SK-N-SH (cell line): ENCODE measurements at places on chromosomes 1 and 21. TPM values are rescaled to one million over a fixed set of nuclear protein-coding genes. Genes with fewer than 3 reads are reported as not detected.

- H3K4me3 ChIP-seq = no peak overlapping the region
- DNase-seq = peak; percentile 56
- no peaks in the 10 kb centered on the region for H3K27me3 ChIP-seq
- H3K36me3 ChIP-seq = no peaks in the 10 kb centered on the region
- peaks cover 24% of the 10 kb centered on the region; the same call in 1 of the 2 replicates for H3K4me1 ChIP-seq
Measured at GRCh38 chr1:36836196-36836883, 198.0 kb downstream of the GRIK3 start.

GRCh38 chr21:42461881-42462877 lies 33.8 kb downstream of the RSPH1 start:
- H3K27me3 ChIP-seq = no peaks in the 10 kb centered on the region
- no peak overlapping the region for H3K4me3 ChIP-seq
- H3K36me3 ChIP-seq = no peaks in the 10 kb centered on the region
- DNase-seq = no peak

DNA sequence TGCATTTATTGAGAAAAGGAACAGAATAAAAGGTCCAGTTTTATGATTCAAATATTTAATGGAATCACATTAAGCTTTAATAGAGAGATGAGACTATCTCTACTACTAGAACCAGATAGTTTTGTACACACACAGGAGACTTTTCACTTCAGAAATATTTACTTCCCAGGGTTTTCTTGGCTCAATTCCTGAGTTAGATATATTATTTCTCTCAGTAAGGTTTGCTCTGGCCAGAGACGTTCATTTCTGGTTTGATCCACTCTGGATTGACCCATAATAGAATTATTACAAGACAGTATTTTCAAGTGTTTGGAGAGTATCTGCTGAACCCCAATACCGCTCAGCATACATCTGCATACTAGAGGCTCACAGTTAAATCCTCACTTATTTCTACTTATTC lies 1.3 kb upstream of the RCOR3 start:
- H3K4me1 ChIP-seq = peaks cover 8% of the 10 kb centered on the region; the same call in 1 of the 2 replicates
- peak overlapping the region; percentile 100 for H3K27ac ChIP-seq
- H3K4me3 ChIP-seq = peak overlapping the region; percentile 72
- no peaks in the 10 kb centered on the region for H3K27me3 ChIP-seq

DNA sequence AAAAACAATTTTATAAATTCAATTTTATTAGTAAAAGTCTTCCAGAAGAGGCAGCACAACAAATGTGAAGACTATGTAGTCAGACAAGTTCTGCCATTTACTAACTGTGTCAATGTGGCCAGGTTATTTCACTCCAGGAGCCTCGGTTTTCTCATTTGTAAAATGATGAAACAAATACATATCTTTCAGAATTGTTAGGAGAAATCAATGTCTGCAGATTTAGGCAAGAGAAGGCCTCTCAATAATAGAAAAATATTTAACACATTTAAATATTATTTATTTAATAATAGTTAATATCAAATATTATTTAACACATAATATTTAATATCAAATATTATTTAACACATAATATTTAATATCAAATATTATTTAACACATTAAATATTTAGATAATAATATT lies 75.6 kb upstream of the PTGFR start:
- DNase-seq = no peak
- H3K36me3 ChIP-seq = no peaks in the 10 kb centered on the region
- no peak overlapping the region for H3K4me3 ChIP-seq
- no peak overlapping the region for H3K27ac ChIP-seq
- H3K4me1 ChIP-seq = peaks cover 17% of the 10 kb centered on the region; the same call in 1 of the 2 replicates

DNA sequence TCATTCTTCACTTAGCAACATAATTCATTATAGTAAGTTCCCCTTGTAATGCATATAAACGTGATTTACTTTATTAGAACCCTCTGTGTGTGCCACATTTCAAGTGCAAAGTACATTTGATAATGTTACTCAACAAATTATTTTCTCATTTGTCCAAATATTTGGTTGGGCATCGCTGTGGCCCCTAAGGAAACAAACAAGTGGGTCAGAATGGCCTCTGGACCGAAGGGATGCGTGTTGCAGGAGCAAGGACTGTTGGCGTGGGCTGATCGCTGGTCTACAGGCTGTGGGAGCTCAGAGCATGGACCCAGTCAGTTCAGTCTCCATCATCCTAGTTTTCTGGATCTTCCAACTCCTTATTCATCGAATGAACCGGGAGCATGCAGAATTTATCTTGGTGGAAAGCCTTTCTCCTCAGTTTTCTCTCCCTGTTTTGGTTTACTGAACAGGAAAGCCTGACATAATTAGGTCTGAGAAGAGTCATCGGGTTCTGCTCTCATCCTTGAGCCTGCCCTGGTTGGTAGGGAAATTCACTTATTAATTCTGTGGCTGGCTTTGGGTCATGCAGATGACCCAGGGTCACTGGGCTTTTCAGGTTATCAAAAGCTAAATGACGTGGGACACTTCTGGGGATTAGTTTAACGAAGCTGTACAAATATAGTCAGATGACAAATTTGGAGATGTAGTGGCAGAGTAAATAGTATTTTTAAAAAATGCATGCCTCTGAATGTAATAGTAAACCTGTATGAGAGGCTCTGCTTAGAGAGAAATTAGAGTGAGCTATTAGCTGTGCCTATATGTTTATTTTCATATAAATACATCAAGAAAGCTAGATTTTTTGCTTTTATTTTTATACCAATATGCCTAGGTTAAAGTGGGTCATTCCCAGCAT lies 200.2 kb downstream of the SDCCAG8 start:
- no peaks in the 10 kb centered on the region for H3K4me1 ChIP-seq
- H3K4me3 ChIP-seq = no peak overlapping the region
- DNase-seq = no peak
- no peak overlapping the region for H3K27ac ChIP-seq
- no peaks in the 10 kb centered on the region for H3K27me3 ChIP-seq
- peaks cover 4% of the 10 kb centered on the region for H3K36me3 ChIP-seq

The FAM151A gene
- polyA plus RNA-seq = not detected in 2 replicates

The WDTC1 gene
- polyA plus RNA-seq = 7.8 and 12.0 TPM in 2 replicates

- H3K36me3 ChIP-seq = no peaks in the 10 kb centered on the region
- H3K27me3 ChIP-seq = no peaks in the 10 kb centered on the region
- H3K4me3 ChIP-seq = no peak overlapping the region
- H3K27ac ChIP-seq = no peak overlapping the region
- no peak for DNase-seq
Measured at GRCh38 chr1:110225212-110225611, 15.1 kb downstream of the KCNC4 start.

The CYP4Z1 gene
- not detected in 2 replicates for polyA plus RNA-seq

DNA sequence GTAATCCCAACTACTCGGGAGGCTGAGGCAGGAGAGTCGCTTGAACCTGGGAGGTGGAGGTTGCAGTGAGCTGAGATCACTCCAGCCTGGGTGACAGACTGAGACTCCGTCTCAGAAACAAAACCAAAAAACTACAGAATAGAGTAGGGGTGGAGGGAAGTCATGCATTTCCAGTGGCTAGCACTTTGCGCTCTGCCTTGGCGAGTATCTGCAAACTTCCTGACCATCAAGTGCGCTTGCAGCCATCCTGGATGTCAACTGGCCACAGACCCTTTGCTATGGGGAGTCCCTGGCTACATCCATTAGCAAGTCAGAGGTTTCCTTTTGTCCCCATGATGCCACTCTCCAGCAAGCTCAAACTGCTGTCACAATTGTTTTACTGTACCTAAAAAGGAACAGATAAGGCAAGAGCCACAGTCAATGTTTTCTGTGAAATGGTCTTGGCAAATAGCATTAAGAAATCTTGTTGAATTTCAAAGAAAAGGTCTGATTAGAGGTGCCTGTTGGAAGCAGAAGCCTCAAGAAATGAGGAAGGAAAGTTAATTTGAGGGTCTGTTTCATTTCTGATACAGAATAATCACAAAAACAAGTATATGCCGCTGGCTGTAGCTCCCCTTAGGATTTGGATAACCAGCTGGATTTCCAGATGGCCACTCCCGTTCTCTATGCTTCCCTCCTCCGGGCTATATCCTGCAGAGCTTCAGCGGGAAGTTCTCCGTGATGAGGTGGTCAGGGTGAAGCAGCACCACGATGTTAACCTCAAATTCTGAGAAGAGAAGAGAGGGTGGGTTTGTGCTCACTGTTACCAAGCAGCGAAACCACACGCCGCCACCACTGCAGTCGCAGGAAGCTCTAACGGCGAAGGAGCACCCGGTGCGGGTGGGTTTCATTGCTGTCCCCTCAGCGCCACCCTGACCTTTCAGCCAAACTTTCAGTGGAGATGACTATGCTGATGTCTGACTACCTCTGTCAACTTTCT lies 42.0 kb downstream of the VPS26C start:
- DNase-seq = no peak
- no peaks in the 10 kb centered on the region for H3K27me3 ChIP-seq
- H3K4me3 ChIP-seq = no peak overlapping the region
- H3K36me3 ChIP-seq = peaks cover 50% of the 10 kb centered on the region
- no peaks in the 10 kb centered on the region for H3K4me1 ChIP-seq

GRCh38 chr1:117312453-117313138 lies 54.7 kb upstream of the MAN1A2 start:
- no peak overlapping the region for H3K27ac ChIP-seq
- H3K4me3 ChIP-seq = no peak overlapping the region
- no peak for DNase-seq
- H3K27me3 ChIP-seq = no peaks in the 10 kb centered on the region
- H3K36me3 ChIP-seq = no peaks in the 10 kb centered on the region
- H3K4me1 ChIP-seq = no peaks in the 10 kb centered on the region

The FYB2 gene
- not detected in 2 replicates for polyA plus RNA-seq

DNA sequence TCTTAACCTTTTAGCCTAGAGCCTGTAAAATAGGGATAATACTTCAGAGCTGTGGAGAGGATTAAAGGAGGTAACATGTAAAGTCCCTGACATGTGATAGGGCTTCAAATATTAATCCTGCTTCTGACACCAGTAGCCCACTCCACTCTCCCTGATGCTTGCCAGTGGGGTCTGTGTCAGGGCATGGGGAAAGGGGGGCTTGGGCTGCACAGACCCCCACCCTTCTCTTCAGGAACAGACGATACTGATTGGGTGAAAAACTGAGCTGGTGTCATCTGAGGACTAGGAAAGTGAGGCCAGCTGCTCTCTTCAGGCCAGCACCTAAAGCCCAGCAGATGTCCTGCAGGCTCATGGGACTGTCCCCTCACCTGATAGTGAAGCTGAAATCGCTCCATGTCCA lies 27.0 kb upstream of the MEF2D start:
- H3K27ac ChIP-seq = no peak overlapping the region
- H3K4me1 ChIP-seq = peaks cover 12% of the 10 kb centered on the region; the same call in 1 of the 2 replicates
- peaks cover 21% of the 10 kb centered on the region; the same call in 1 of the 2 replicates for H3K36me3 ChIP-seq
- no peaks in the 10 kb centered on the region for H3K27me3 ChIP-seq

GRCh38 chr1:4935807-4936206 lies 281.4 kb downstream of the AJAP1 start:
- H3K27ac ChIP-seq = no peak overlapping the region
- H3K4me3 ChIP-seq = no peak overlapping the region
- peaks cover 11% of the 10 kb centered on the region; the same call in 1 of the 2 replicates for H3K4me1 ChIP-seq
- peak; percentile 19 for DNase-seq

DNA sequence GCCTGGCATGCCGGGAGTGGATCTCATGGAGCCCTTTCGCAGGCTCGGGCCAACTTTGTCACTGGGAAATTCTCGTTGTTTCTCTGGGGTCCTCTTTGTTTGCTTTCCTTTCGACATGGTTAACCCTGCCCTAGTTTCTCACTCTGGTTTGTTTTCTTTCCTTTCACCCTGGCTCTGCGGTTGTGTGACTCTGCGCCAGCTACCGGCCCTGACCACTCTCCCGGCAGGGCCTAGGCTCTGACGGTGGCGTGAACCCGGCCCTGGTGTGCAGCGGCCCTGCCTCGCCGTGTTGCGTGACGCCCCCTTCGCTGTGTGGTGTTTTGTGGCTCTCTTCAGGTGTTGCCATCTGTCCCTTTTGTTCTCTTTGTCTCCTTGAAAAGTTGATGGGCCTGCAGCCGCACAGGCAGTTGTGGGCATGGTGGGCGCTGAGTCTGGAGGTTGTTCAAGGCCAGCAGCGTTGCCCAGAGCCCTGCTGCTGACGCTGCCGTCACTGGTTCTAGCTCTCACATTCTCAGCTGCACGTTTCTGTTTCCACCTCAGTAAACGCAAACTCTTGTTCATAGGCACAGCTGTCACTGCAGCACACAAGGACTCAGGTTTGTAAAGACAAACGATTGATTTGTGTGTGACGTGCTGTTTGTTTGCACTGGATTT lies 64.6 kb upstream of the DIP2A start:
- H3K27ac ChIP-seq = no peak overlapping the region; the same call in 1 of the 2 replicates
- H3K4me3 ChIP-seq = no peak overlapping the region
- no peaks in the 10 kb centered on the region for H3K27me3 ChIP-seq
- peak; percentile 14 for DNase-seq
- peaks cover 11% of the 10 kb centered on the region for H3K36me3 ChIP-seq
